Activated CD4-positive, alpha-beta T cell treated with anti-CD3 and anti-CD28 coated beads for 1 hour (primary cell): ENCODE measurements at places on chromosomes 3 and 15.

DNA sequence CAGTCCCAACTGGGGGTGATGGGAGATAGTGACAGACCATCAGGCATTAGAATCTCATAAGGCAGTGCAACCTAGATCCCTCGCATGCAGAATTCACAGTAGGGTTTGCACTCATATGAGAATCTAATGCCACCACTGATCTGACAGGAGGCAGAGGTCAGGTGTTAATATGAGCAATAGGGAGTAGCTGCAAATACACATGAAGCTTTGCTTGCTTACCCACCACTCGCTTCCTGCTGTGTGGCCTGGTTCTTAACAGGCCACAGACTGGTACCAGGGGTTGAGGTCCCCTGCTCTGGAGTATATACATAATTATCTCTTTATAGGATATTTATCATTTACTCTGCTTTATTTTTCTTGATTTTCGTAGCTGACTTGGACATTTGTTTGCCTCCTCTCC lies 36.0 kb upstream of the ZMAT3 start:
- DNase-seq: no peak

GRCh38 chr15:69068157-69068556 lies 53.7 kb downstream of the NOX5 start:
- DNase-seq: no peak

GRCh38 chr3:42491881-42492507 lies 10.4 kb upstream of the VIPR1 start:
- peak; percentile 1 for DNase-seq

- DNase-seq: no peak
Measured at GRCh38 chr15:27956285-27956684, 142.8 kb downstream of the OCA2 start.

GRCh38 chr3:54557538-54558428 lies 370.1 kb downstream of the LRTM1 start:
- DNase-seq: no peak

DNA sequence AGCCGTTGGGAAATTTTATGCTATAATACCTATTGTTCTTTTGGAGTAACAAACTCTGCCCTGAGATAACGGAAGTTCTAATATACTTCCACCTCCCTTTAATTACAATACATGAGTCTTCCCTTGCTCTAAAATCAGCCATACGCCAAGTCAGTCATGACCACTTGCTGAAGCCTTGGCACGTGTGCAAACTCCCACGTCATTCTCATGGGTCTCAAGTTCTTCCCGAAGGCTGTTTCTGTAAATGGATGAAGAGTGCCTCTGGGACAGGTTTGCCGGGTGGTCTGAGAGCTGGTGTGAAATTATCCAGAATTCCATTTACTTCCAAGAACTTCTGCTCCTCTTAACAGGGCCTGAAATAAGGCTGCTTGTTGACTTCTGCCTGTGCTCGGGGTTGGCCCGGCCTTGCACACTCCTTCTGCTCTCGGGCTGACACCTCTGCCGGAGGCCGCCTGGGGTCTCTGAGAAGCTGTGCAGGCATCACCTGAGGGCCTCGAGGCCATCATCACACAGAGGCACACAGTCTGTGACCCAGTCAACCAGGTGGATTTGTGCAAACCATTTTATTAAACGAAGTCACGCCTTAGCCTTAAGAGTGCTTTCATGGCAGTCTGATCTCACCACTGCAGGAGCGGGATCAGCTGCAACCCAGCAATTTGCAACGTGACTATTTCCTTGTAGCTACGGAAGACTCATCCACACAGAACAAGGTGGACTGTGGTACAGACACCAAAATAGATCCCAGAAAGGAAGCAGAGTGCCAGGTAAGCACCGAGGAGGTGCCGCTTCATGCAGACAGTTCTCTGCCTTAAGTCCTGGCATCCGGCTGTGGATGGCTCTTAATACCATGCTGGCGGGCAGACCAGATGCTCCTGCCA lies 120.1 kb downstream of the ADAMTS17 start:
- no peak for DNase-seq

DNA sequence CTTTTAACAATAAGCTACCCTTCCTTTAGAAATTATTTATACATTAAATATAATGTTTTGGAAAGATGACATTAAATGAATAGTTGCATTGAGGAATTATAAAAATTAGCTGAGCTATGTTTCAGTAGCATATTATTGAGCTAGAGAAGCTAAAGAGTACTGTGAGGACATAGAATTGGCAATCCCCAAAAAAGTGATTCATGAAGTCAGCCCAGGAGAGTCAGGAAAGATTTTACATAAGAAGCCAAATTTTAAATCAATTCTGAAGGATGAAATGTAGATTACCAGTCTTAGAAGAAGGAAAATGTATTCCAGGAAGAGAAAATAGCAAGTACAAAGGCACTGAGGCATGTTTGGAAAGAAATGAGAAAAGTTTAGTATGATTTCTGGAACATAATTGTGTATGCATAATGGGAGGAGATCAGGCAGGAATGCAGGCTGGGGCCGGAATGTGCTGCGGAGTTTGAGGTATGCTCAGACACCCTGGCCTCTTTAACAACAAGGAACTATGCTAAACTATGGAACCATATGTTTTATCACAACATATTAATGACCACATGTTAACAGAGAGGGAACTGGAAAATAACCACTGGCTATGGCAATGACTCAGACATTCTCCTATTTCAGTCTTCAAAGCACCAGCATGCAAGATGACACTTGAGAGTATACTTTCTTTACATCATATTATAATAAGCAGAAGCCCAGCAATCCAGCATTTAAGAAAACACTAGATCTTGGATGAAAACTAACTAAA lies 103.3 kb upstream of the COL8A1 start:
- no peak for DNase-seq

GRCh38 chr3:6287088-6287875 lies 573.6 kb upstream of the GRM7 start:
- DNase-seq: no peak

GRCh38 chr3:9173445-9173844 lies 76.0 kb downstream of the SRGAP3 start:
- DNase-seq: no peak

- DNase-seq: no peak
Measured at GRCh38 chr3:79085171-79085570, 682.6 kb downstream of the ROBO1 start.

GRCh38 chr15:60660290-60661051 lies 181.5 kb upstream of the ICE2 start:
- no peak for DNase-seq

- DNase-seq: no peak
Measured at GRCh38 chr3:129045675-129046036, 14.9 kb upstream of the GP9 start.

- DNase-seq: no peak
Measured at GRCh38 chr15:67707520-67708283, 117.6 kb upstream of the SKOR1 start.

DNA sequence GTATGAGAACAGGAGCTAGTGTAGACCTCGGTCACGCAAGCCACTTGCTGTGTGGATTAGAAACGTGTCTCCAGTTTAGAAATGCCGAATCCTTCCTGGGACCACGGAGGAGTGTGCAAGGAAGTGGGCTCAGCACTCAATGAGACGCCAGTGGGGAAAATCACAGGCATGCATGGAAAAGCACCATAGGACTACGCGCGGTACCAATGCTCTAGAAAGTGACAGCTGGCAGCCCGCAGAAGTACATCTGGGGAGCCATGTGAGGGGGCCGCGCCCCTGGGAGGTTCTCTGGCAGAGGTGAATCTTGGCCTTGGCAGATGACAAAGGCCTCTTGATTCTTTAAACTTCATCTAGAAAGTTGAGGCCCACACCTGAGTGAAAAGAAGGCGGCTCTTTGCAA lies 99.3 kb downstream of the LRRK1 start:
- no peak for DNase-seq

DNA sequence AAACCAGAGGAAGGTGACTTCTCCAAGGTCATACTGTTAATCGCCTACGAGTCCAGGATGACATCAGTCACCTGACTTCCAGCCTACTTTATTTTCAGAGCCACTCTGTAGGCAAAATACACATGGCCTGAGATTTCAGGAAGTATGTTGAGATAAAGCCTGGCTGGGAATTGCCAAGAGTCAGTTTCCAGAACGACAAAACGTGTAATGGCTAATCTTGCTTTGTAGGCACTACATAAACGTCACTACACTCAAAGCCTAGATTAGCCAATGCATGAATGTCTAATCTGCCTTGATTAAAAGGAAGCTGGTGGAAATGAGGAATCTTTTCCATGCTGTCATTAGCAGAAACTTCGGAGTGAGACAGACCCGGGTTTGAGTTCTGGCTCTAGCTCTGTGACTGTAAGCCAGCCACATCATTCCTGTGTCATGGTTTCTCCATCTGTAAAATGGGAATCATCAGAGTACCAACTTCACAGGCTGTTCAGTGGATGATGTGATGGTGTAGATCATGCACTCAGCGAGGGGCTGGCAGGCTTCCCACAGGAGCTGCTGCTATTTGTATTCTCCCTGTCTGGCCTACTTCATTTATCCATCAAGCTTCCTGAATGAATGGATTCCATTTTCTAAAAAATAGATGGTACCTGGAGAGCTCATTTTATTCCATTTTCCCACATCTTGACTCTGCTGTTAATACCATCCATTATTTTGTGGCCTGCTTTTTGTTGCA lies 241.9 kb downstream of the XXYLT1 start:
- DNase-seq: no peak

- no peak for DNase-seq
Measured at GRCh38 chr3:172103724-172104123, 64.3 kb downstream of the FNDC3B start.

DNA sequence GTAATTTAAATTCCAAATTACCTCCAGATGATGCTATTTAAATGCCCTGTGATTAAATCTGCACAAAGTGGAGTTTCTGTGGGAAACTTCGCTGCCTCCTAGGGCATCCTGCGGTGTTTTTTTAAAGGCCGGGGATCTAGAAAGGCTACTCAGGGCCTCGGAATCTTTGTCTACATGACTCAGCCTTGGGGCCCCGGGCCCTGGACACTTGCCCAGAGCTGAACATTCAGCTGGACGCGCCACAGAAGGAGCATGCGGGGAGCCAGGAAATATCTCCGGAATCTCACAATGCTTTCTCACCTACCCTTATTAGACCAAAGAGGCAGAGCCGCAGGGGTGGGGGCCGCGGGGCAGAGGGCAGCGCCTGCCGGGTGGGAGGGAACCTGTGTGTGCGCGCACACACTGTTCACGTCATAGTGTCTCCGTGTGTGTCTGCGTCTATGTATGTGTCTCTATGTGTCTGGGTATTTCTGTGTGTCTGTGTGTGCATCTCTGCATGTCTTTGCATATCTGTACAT lies 145.5 kb upstream of the TPM1 start:
- DNase-seq: no peak

GRCh38 chr3:181610083-181610972 lies 101.4 kb upstream of the SOX2 start:
- DNase-seq: no peak

DNA sequence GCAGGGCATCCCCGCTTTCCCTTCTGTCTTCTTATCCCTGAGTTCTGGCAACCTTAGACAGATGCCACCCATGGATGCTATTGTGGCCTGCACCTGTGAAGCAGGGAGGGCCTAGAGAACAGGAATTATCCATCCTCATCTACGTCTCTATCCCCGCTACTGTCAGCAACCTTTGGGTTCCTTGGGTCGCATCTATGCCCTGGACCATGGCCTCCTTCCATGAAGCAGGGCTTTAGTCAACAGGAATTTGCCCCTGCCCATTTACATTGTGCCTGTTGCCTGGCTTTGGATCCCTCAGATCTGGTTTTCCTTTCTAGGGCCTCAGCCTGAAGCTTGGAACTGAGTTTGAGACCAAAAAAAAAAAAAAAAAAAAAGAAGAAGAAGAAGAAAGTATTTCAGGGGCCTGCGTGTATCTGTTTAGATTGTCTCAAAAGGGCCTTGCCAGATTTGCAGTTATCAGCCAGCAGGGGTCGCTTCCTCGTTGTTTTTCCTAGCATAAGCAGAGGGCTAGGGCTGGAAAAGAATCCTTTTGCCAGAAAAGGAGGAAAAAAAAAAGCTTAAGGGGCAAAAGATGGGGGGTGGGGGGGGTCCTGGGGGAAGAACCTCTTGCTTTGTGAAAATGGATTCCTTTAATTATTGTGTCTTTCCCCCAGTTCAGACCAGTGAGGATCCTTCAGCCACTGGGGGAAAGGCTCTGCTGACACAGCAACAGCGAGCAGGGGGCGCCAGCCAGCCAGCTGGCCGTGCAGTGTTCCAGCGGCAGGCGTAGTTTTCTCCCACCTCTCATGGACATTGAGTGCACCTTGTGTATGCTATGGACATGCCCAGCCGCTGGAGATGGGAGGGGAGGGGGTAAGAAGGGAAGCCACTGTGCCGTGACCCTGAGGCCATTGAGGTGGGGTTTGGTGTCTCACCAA lies 65.7 kb upstream of the ALDH1L1 start:
- DNase-seq: no peak

DNA sequence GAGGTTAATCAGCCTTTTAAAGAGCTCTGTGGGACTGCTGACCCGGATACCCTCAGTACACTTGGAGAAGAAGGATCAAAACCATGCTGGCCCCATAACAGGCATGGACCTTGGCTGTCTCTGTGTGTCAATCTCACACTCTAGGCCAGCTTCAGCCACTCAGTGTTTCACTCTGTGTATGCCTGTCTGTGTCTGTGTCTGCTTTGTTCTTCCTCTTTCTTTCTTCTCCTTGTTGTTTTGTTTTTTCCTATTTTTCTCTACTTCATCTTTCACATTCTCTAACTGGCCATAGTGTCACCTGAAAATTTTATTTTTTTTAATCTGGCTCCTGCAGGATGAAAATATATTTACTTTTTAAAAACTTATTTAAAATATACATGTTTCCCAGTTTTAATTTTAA lies 51.1 kb downstream of the SERP1 start:
- DNase-seq: no peak

DNA sequence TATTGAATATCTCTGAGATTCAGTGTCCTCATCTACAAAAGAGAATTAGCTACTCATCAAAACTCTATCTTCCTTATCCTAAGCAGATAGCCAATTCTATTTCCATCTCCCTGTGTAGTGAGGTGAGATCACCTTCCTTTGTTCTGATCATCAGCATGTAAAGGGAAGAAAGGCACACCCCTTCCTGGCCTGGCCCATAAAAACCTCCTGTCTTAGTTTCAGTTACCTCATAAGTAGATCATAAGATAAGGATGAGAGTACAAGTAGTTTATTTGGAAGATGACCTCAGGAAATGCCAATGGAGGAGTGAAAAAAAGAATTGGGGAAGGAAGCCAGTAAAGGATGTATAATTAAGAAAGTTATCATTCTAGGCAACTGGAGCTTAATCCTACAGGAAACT lies 114.5 kb upstream of the GADL1 start:
- DNase-seq: no peak

GRCh38 chr15:50044904-50045303 lies 74.1 kb downstream of the ATP8B4 start:
- DNase-seq: no peak

DNA sequence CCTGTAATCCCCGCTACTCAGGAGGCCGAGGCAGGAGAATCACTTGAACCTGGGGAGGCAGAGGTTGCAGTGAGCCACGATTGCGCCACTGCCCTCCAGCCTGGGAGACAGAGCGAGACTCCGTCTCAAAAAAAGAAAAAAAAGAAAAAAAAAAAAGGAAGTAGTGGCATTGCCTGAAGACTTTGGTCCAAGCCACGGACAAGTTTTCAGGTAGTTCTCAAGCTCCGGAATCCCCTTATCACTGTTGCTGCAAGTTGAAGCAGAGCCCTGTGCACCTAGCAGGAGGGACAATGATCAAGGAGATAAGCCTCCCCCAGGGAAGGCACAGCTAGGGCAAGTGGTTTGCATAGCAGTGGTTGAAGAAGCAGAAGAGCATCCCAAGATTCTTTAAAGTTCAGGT lies 97.6 kb downstream of the MEX3B start:
- DNase-seq: no peak

GRCh38 chr3:23711916-23712494 lies 93.8 kb upstream of the UBE2E1 start:
- DNase-seq: no peak

- no peak for DNase-seq
Measured at GRCh38 chr3:133930341-133930933, 34.8 kb upstream of the RAB6B start.
